NCI-H1092 (cell line): ENCODE measurements at places on chromosomes 13 and 19.

DNA sequence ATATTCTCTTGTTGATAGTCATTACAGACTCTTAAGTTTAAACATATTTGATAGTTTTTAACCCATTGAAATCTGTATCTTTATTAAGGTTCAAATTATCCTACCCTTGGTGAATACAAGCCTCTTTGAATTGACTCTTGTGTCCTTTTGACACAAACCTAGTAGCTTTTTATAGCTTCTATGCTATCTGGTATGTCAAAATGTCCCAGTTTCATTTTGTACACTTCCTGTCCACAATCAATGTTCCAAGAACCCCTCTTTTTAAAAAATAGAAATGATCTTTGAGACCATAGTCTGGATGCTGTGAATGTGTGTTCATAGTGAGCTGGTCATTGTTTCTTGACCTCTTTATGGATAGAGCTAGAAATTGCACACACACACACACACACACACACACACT lies 39.2 kb upstream of the FGF14 start:
- no peak for DNase-seq

DNA sequence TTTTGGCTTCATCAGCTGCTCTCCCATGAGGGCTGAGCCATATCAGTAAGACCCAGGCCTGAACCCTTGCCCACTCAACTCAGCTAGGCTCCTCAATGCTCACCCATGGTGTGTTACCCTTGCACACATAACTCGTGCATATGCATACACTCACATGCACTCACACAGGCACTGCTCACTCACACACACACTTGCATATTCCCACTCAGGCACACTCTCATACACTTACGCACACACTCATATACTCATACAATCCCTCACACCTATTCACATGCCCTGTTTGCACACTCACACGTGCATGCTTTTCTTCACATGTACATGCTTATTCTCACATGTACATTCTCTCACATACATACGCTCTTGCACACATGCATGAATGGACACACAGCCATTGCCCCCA lies 93.8 kb downstream of the SLC7A1 start:
- DNase-seq = no peak

DNA sequence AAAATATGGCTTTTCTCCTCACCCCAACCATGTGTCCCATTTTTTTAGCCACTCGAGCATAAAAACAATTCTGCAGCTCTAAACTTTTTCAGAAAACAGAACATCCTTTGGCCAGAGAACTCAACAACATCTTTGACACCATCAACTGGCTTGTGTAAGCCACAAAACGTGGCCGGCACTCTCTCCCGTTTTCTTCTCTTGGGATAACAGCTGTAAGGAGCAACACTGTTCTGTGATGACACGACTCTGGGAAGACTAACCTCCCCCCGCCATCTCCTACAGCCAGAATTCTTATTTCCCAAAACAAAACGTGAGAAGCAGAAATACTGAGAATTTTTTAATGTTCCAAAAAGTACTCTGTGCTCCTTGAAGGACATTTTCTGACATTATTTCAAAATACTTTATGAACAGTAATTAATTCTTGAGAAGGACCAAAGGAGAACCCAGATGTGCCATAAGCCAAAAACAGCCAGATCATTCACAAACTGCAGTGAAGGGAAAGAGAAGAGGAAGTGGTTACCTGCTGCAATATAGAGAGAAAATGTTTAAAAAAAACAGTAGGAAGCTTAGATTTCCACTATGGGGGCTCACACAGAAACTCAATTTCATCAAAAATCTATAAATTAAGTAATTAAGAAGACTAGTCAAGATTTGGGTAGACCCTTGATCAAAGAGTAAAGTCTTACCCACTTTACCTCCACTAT lies 25.8 kb downstream of the COL4A1 start:
- DNase-seq = no peak

GRCh38 chr19:32550666-32551065 lies 30.3 kb upstream of the PDCD5 start:
- DNase-seq = no peak

DNA sequence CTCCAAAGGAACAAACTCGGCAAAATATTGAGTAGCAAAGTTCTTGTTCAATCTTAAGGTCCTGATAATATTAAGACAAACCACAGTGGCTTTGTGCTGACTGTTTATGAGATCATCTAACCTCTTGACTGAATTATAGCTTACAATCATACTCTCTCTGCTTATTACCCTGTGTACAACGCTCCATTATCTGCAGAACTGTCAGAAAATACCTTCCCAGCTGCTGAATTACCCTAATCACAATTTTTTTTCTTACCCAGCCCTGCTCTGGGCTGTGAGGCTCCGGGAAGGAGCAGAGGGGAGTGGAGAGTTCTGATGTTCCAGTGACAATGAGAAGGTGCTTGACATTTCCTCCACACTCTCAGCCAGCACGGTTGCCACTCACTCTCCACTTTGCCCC lies 64.8 kb downstream of the DCT start:
- peak; percentile 57 for DNase-seq

DNA sequence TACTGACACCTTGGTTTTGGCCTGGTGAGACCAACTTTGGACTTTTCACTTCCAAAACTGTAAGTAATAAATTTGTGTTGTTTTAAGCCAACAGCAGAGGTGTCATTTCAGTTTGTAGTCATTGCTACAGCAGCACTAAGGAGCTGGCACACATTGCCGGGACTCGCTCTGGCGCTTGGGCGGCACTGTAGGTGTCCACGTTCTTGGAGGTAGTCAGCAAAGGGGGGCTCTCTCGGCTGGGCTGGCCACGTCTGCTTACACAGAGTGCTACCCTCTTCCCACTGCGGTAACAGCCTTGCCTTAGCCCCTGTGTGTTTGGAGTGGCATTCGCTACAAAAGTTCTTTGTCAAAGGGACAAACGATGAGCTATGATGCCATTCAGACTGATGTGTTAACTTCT lies 44.7 kb downstream of the HTR2A start:
- DNase-seq = no peak

DNA sequence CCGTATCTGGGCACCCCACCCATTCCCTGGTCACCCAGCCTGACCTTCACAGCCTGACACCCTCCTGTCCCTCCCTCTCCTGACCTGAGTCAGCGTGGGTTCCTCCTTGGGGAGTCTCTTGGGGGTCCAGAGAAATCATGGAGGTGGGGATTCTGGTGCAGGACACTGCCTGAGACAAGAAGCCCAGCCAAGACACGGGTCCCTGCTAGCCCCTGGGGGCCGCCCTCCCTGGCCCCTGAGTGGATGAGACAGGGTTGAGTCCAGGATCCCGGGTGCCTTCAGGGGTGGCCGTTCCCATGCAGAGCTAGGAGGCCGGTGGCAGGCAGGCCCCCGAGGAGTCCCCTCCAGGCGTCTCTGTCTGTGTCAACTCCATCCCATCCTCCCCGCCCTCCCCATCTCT lies 1.6 kb downstream of the MAP2K7 start:
- DNase-seq = no peak

GRCh38 chr13:32284927-32285632 lies 30.1 kb downstream of the ZAR1L start:
- DNase-seq = no peak

GRCh38 chr13:87777387-87777786 lies 106.2 kb downstream of the SLITRK5 start:
- DNase-seq = no peak

DNA sequence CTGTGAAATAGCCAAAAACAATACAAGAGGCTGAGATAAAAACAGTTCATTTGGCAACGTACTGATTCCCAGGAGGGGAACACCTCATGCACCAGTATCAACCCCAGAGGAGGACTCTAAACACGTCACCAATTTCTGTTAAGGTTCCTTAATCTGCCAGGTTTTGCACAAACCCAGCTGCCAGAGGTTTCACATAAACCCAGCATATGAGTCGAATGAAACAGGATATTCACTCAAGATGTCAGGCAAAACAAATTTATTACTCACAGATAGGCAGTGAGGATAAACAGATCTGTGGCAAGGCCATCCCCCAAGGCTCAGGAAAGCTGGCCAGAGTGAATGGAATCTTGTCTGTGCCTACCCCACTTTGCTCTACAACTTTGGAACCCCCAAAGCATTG lies 210.9 kb downstream of the GPC5 start:
- DNase-seq = no peak

- DNase-seq = no peak
Measured at GRCh38 chr13:93522501-93522900, 295.9 kb downstream of the GPC6 start.

DNA sequence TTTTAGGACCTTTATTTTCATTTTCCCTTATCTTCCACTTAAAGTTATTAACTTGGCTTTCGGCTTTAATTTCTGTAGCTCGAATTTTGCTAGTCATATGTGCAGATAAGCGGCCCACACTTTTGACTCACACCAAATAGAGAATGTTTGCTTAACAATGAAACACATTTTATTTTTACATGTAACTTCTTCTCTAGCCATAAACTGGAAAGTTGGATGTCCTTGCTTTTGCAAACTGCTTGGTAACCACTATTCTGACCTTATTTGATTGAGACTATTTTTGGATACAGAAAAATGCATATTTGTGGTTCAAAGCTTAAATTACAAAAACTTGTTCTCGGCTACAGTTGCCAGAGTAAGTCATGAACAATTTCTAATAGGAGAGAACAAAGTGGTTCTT lies 600.0 kb downstream of the KCTD12 start:
- DNase-seq = no peak

DNA sequence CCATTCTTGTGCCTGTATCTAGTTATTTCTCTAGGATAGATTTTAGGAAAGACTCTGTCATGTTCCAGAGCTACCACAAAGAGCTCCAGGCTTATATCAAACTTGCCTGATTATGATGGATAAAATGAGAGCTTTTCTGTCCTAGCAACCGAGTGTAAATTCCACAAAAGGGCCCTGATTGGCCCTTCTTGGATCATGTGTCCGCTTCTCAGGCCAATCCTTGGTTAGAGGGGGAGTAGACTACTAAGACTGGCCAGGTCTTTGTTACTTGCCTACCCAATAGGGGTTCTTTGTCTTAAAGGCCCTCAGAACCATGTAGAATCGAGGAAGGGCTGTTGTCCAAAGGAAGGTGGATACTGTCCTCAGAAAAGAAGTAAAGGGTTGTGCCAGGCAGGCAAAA lies 2.4 kb downstream of the DHX34 start:
- no peak for DNase-seq

GRCh38 chr19:43934055-43934984 lies 762 bp downstream of the ZNF45 start:
- DNase-seq = no peak

- DNase-seq = no peak
Measured at GRCh38 chr13:77434289-77434688, 101.2 kb upstream of the SCEL start.

DNA sequence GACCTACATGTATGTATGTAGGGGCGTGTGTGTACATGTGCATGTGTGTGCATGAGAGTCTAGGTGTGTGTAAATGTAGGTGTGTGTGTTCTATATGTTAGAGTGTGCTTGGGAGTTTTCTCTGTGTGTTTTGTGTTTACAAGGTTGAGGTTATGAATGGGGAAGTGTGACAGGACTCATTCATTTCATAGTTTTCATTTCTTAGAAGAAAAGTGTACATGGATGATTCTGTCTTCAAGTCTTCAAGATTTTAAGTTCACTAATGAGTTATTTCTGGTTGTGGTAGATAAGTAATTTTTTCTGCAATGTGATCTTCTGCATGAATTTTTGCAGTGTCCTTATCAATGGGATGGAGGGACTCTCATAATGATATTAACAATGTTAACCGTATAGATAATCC lies 118.2 kb upstream of the SLC10A2 start:
- no peak for DNase-seq

DNA sequence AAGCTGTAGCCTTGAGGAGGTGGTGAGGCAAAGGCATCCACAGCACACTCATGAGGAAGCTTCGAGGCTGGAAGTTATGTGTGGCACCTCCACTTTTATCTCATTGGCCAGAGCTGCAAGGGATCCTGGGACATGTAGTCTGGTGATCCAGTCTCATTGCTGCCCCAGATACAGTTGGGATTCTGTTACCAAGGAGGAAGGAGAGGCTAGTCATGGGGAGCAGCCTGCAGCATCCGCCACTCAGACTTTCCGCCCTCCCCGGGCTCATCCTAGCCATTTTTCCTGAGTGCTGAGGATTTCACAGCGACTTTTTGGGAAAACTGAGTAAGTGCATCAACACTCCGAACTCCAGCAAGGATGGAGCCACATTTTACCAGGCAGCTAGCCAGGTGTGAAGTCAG lies 74.4 kb downstream of the DPF1 start:
- DNase-seq = no peak

- no peak for DNase-seq
Measured at GRCh38 chr19:41554907-41555306, 21.1 kb upstream of the CEACAM21 start.

- no peak for DNase-seq
Measured at GRCh38 chr13:28718196-28718542, 601 bp downstream of the SLC46A3 start.

DNA sequence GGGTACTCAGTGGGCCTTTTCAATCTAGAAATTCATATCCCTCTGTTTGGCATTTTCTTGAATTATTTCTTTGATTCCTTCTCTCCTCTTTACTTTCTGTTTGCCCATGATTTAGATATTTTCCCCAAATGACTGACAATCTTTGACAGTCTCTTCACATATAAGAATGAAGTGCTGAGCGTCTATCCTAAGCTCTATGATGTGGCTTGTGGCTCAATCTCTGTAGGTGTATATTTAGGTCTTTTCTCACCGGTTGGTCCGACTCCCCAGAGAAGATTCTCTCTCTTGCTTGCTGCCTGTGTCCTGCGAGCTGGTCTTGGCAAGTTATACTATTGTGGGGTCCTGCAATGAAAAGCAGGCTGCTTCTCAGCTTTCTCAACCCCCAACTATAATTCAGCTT lies 29.0 kb downstream of the FLT3 start:
- DNase-seq = no peak

DNA sequence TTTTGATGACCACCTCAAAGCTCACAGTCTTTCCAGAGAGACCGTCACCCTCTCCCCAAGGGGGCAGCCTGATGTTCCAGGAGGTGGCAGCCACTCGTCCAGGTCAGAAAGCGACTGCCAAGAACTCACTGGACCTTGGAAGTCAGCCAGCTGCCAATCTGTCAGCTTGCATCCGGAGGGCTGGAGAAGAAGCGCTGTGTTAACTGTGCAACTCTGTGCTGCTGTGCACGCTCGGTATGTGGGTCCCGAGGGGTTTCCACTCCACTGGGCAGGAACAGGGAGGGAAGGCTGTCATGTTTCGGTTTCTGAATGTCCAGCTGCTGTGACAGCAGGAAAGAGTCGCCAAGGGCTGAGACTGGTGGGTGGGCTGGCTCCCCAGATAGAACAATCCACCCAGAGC lies 89.2 kb downstream of the CACNA1A start:
- peak; percentile 16 for DNase-seq

DNA sequence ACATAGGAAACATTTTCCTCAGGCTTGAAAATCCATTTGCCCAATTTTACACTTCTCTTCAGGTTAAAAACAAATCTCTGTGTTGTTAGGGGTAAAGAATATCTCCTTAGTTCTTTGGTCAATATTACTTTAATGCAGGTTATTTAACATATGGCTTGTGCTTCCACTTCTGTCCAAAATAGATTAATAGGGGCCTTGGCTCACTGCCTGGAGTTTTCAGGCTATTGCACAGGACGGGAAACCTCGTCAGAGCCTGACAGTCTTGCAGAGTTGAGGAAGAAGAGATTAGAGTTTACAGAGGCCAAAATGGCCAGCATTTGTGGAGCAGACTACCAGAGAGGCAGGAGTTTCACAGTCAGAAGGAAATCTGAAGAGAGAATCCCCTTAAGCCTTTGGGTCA lies 863.9 kb upstream of the GPC6 start:
- no peak for DNase-seq
